ENCODE measurements at places on chromosomes 2 and 18. TPM values are rescaled to one million over a fixed set of nuclear protein-coding genes. Genes with fewer than 3 reads are reported as not detected.

The INHBB gene
- total RNA-seq: not detected

- DNase-seq: no peak
Measured at GRCh38 chr2:102895376-102895775, 133.5 kb downstream of the TMEM182 start.

The FOXI3 gene
- total RNA-seq: not detected

DNA sequence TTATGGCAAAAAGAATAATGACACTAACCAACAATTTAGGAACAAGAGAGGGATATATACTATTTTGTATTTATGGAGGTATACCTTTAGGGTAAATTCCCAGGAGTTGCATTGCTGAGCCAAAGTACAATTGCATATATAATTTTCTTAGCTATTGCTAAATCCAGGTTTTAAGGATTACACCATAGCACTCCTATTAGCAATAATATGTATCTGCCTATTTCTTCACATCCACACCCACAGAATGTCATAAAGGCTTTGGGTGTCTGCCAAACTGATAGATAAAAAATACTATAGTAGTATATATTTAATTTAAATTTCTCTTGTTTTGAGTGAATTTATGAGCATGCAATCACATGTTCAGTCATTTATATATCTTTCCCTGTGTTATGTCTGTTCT, 11.5 kb upstream of the SERPINB13 start:
- DNase-seq: no peak

GRCh38 chr18:28541276-28541930, 364.5 kb upstream of the CDH2 start:
- DNase-seq: no peak

GRCh38 chr2:241894681-241895426, 25.3 kb downstream of the RTP5 start:
- no peak for DNase-seq

The UNC50 gene
- total RNA-seq: 33.0 TPM

The ST6GAL2 gene
- not detected for total RNA-seq

The KIF5C gene
- 2.9 TPM for total RNA-seq

DNA sequence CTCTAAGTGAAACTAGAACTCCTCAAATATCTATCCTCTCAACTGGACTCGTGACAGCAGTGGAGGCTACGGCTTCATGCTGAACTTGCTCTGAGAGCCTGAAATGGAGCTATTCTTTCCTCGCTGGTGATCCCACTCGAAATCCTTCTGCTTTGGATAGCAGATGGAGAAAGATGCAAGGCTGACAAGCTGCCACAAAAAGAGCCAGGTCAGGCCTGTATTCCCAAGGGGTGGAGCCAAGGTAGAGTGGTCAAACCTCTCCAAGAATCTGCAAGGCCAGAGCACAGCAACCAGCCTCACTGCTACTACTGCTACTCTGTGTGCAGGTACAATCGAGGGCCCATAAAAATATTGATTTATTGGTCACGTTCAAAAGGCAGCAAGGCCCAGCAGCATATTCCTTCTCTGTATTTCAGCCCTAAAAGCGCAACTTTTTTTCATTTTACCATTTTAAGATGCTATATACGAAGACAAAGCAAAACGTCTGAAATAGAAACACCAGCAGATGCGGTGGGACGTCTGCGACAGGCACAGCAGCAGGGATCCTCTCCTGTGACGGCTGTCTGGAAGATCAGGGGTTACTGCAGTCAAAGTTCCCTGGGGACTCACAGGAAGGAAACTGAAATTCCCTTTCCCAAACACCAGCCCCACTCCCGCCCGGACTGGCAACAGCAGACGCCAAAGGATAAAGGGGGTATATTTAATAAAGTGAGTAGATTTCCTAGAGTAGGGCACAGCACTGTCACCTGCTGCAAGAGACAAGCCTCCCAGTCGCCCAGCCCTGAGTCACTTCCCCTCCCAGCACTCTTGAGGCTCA, 2.4 kb downstream of the SPRED2 start:
- no peak for DNase-seq

- no peak for DNase-seq
Measured at GRCh38 chr18:36848609-36849008, 19.7 kb downstream of the KIAA1328 start.

DNA sequence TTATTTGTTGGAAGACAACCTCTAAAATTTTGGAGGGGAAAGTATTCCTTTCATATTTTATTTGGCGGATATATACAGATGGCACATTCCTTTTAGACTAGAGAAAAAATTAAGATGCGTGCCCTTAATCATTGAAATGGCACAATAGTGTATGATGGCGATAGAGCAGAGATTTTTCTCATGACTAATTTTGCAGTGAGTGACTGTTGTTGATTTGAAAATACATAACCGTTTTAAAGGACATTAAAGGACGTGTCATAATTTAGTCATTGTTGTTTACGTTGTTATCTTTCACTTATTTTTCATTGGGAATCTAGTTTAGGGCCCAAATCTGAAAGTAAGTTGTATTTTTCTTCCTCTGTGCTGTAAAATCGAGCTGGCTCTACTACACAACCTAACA, 61.7 kb downstream of the CERS6 start:
- no peak for DNase-seq

The CDH2 gene
- total RNA-seq: 1.5 TPM

GRCh38 chr18:39741755-39742466, 2176.3 kb upstream of the CELF4 start:
- no peak for DNase-seq

DNA sequence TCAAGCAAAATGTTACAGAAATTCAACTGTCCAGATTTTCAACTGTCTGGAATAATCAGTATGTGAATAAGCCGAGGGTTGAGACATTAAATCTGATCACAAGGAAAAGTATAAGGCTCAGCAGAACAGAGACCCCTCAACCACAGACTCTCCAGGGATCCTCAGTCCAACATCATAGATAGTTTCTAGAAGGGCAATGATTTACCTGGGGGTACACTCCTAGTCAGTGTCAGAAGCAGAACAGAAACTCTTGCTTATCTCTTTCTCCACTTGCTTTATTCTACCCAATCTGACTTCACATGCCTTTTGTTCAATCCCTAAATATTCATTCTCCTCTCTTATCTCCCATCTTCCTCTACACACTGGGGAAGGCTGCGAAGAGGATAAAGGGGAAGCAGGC, 36.4 kb downstream of the ICOS start:
- DNase-seq: no peak

DNA sequence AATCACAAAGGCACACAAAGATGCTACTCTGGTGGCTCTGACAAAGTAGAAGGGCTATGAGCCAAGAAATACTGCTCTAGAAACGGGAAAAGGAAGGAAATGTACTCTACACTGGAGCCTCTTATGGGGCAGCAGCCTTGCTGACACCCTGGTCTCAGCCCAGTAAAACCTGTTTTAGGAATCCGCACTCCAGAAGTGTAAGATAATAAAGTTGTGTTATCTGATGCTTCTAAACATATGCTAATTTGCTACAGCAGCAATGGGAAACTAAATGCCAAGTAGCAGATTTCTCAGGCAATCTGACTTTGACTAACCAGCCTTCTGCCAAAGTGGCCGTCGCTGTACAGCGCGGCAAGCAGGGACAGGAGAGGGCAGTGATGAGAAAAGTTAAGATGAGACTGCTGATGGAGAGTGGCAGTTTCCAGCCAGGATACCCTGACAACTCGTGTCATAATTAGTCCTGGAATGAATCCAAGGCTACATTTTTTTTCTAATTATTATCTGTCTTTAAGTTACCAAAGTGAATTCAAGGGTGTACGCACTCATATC, 99.0 kb downstream of the NETO1 start:
- DNase-seq: no peak

The PROM2 gene
- total RNA-seq: 24.7 TPM

The CPLX4 gene
- total RNA-seq: not detected

GRCh38 chr18:23102493-23103261, 32.6 kb upstream of the CABLES1 start:
- DNase-seq: no peak

GRCh38 chr18:35497027-35497369, 762 bp downstream of the INO80C start:
- DNase-seq: no peak

- DNase-seq: no peak
Measured at GRCh38 chr18:51078026-51078425, 48.0 kb downstream of the SMAD4 start.

The CENPO gene
- 38.9 TPM for total RNA-seq

DNA sequence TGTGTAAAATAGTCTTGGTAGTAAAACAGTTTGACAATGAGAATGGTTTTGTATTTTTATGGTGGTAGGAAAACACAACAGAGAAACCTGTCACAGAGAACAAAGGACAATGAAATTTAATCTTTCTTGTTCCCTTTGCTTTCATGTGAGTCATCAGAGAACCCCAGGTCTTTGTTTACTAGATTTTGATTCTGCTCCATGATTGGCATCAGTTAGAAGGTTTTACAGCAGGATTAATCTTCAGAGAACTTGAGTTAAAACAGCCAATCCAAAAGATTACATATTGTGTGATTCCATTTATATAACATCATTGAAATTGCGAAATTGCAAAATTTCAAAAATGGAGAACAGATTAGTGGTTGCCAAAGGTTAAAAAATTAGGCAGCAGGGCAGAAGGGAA, 2.5 kb downstream of the APLF start:
- no peak for DNase-seq

The KATNAL2 gene
- total RNA-seq: 7.6 TPM

GRCh38 chr2:46076251-46076650, 221.0 kb upstream of the EPAS1 start:
- no peak for DNase-seq

DNA sequence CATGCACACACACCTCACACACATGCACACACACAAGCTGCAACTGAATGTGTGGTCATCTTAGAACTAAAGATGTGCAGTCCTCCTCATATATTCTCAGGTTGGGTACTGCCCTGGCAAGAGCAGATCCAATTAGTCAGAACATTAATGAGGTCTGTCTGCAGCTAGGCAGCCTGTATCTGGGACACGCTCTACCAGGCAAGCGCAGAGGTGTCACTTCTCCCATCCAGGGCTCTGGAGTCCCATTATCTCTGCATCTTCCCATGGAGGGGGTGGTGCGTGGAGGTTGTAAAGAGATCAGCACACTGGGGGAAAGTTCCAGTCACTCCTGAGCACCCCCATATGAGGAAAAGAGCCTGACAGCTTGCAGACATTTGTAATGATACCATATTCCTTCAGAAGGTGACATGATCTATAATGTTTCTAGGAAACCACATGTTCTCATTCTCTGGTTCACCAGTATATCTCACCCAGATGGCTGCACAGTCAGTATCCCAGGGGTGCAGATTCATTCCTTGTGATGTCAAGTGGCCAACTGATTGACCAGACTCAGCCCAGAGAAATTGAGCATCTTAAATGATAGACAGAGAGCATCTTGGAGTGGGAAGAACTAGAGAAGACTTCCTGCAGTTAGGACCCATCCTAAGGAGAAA, 95.4 kb downstream of the RTN4 start:
- DNase-seq: no peak

The DNAH6 gene
- total RNA-seq: 1.3 TPM

- DNase-seq: peak; percentile 76
Measured at GRCh38 chr2:226478109-226478809, 321.4 kb downstream of the IRS1 start.

All from Calu3 (cell line).